ENCODE measurements at places on chromosomes 12 and 14.

GRCh38 chr12:114975640-114976310 is 291.8 kb upstream of the TBX3 start:
- DNase-seq, result no peak

GRCh38 chr14:44803239-44803905 is 158.4 kb downstream of the KLHL28 start:
- no peak for DNase-seq

DNA sequence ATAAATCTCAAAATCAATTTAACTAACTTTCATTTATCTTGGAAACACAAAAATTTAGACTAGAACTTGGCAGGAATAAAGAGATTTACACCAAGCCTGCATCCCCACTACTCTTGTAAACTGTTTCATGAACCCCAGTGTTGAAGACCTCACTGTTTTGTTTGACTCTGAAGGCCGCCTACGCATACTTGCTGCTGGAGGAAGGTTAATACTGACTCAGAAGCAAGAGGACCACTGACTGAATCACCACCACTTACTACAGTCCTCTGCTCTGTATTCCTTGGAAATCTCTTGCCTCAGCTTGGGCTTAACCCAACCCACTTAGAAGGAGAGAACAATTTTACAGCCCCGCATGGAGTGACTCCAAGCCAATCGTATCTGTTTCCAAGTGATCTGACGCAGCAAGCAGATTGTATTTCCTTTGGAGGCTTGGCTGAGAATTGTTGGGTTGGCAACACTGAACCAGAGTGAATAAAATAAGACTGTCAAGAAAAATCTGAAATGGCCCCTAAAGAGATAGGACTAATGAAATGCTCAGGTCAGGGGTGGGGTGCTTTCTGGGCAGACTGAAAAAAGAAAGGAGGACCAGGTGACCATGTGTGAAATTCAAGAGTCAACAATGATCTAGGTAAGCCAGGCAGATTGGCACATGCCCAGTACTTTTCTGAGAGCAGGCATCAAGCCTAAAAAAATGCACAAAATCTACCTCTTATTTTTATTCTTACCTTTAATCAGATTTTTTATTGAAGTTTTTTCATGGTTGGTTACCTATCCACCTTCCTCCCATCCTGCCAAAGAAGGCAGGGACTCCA is 248.6 kb downstream of the ZFP36L1 start:
- DNase-seq, result peak; percentile 76

DNA sequence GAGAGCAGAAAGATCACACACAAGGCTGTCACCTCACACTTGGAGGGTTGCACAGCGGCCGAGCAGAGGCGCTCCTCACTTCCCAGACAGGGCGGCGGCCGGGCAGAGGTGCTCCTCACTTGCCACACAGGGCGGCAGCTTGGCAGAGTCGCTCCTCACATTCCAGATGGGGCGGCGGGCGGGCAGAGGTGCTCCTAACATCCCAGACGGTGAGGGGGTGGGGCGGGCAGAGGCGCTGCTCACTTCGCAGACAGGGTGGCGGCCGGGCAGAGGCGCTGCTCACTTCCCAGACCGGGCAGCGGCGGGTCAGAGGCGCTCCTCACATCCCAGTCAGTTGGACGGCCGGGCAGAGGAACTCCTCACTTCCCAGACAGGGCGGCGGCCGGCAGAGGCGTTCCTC is 9.1 kb downstream of the TMBIM4 start:
- DNase-seq, result no peak

DNA sequence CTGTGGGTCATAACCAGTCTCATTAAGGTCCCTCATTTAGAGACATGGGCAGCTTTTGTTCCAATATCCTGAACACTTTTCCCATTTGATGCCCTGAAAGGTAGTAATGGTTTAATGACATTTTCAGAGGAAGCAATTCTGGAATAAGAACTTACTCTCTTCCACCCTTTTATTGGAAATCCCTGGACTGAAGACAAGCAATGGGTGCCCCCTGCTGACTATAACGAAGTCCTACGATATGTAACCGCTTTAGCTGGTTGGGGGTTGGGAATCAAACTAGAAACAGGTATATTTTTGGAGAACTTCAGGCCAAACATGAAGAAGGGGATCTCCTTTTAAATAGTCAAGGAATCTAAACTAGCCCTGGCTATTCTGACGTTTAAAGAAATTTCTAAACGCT is 20.5 kb downstream of the SARNP start:
- DNase-seq, result no peak

- DNase-seq, result peak; percentile 75
Observed at GRCh38 chr12:6180268-6181051, 19.7 kb upstream of the CD9 start.

- no peak for DNase-seq
Observed at GRCh38 chr14:68734231-68734732, 58.6 kb downstream of the ZFP36L1 start.

DNA sequence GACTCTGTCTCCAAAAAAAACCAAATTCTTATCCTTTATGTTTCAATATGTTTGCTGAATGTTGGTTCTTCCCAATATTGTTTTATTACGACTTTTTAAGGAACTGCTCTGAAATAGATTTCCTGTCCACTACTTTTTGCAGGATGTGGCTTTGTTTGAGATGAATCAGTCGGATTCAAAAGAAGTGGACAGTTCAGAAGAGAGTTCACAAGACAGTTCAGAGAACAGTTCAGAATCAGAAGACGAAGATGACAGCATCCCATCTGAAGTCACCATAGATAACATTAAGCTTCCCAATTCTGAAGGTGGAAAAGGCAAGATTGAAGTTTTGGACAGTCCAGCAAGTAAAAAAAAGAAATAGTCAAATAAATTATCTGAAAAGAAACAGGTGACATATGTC is 8.2 kb downstream of the NOPCHAP1 start:
- DNase-seq, result no peak

- no peak for DNase-seq
Observed at GRCh38 chr12:48388938-48389337, 38.2 kb upstream of the ZNF641 start.

- no peak for DNase-seq
Observed at GRCh38 chr12:53793221-53793620, 41.4 kb upstream of the CISTR start.

DNA sequence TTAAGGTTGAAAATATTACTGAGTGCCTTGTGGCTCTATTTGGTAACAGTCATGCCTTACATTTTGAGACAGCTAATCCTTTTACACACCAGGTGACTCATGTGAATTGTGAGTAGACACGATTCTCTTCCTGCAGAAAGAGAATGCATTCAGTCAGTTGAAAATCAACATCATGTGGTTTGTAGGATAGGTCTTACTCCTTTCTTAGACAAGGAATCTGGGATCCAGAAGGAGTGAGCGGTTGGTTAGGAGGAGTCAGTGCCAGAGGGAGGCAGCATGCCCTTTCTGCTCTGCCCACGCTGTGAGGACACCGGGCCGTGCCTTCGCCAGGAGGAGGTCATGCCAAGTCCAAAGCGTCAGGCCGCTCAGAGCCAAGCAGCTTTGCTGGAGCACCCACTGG is 47.6 kb downstream of the TRAF3 start:
- DNase-seq, result no peak

DNA sequence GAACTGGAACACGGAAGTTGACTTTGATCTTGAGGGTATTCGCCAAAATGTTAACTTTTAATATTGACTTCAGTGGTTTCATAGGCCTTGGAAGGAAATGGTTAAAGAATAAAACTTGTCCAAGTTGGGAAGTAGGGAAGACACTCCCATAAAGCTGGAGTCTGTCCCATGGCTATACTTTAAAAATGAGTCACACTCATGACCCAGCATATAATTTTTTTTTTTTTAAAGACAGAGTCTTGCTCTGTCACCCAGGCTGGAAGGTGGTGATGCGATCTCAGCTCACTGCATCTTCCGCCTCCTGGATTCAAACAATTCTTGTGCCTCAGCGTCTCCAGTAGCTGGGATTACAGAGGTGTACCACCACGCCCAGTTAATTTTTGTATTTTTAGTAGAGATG is 19.6 kb downstream of the TMPRSS12 start:
- DNase-seq, result no peak

- DNase-seq, result no peak
Observed at GRCh38 chr12:132364348-132364902, 35.0 kb upstream of the GALNT9 start.

DNA sequence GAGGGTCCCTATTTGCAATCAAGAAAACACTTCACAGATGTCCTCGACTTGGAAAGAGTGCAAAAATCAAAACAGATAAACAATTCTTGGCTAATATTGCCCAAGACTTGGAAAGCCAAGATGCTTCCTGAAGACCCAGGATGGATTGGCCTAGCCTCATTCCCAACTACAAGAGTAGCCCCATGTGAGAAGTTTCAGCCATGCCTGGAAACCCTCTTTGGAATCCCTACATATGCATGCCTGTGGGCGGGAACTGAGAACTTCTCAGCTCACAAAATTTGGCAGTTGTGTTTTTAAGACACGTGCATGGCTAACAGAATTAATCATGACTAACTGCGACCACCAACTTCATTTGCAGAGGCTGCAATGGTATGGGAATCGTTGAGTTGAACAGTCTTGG is 283.2 kb upstream of the TBX3 start:
- no peak for DNase-seq

DNA sequence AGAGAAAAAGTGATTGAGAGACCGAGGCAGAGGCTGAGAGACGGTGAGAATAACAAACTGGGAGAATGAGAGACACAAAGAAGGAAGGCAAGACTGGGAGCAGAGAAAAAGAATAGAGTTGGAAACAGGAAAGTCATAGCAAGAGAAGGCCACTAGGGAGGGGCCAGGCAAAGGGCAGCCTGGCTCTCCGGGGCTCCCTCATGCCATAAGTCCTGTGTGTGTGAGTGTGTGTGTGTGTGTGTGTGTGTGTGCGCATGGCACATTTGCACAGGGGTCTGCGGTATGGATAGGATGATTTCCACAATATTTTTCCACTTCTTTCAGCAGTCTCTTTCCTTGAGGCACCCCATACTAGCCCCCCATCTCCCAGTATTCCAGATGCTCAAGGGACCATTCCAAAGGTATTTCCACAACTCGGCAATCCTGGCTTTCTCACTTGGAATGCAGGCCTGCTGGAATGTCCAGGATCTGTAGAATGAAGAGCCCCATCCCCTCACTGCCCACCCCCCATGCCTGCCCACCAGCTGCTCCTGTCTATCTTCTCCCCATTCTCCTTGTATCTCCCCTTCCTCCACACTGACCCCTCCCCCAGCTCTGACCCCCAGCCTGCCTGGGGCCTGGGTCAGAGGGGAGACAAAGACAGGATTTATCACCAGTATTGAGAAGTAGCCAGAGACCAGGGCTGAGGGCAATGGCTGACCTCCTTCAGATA is 9.0 kb downstream of the GPR84 start:
- no peak for DNase-seq

- no peak for DNase-seq
Observed at GRCh38 chr12:68279227-68280054, 26.0 kb upstream of the IL22 start.

GRCh38 chr14:100393362-100393761 is 70.2 kb downstream of the SLC25A47 start:
- DNase-seq, result no peak

GRCh38 chr14:57660208-57660607 is 166.6 kb upstream of the CCDC198 start:
- no peak for DNase-seq

DNA sequence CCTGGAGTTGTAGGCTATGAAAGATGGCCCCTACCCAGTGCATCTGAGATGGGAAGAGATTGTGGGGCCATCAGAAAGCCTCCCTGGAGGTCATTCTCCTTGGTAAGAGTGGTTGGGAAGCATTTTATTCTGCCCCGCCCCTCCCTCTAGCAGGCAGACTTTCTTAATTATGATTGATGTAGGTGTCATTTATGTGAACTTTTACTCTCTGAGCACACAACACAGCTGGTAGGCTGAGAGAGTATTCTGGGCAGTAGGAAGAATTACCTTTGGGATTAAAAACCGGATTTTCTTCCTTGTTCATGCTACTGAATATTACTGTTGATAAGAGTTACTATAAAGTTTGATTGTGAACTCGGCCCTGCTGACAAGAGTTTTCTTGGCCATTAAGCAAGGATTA is 266.8 kb downstream of the TTC6 start:
- no peak for DNase-seq

- no peak for DNase-seq
Observed at GRCh38 chr12:117732761-117733548, 235.8 kb downstream of the KSR2 start.

GRCh38 chr12:76024942-76025600 is 6.5 kb downstream of the PHLDA1 start:
- DNase-seq, result no peak

GRCh38 chr12:85803231-85803630 is 33.0 kb downstream of the RASSF9 start:
- DNase-seq, result no peak

- DNase-seq, result no peak
Observed at GRCh38 chr12:14751986-14752385, 51.3 kb downstream of the WBP11 start.

DNA sequence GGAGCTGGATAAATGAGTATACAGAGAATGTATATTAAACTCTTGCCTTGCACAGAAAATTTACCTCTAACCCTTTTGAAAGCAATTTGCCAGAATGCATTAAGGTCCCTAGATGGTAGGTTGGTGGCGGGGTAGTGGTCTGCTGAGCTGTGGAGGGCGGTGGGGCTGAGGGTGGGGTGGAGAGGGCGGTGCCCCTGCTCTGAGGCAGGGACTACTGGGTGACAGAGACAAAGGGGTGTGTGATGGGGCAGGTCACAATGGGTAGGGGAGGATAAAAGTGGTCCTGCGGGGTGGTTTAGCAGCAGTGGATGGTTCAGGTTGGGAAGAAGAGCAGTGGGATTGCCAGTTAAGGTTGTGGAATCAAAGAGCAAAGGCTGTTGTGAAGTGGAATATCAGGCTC is at the start of gene GARIN6:
Gene GARIN6, plus strand, starts transcription at position 301 of the 400 bp plus-strand sequence. CDS start 422 bp downstream, outside the sequence.
- DNase-seq, result no peak

Measured in T1000 (cell line).